ENCODE measurements at places on chromosomes 2 and 18. TPM values are rescaled to one million over a fixed set of nuclear protein-coding genes. Genes with fewer than 3 reads are reported as not detected.

CMPK2 gene
- total RNA-seq = 0.43 TPM

CFAP221 gene
- not detected for total RNA-seq

RESP18 gene
- total RNA-seq = not detected

STK36 gene
- total RNA-seq = 15.4 TPM

RTP5 gene
- not detected for total RNA-seq

BCL11A gene
- 0.14 TPM for total RNA-seq

NEMP2 gene
- total RNA-seq = 6.0 TPM

TMEM17 gene
- 1.8 TPM for total RNA-seq

TGFA gene
- 0.28 TPM for total RNA-seq

EIF2B4 gene
- total RNA-seq = 33.3 TPM

ABCB11 gene
- not detected for total RNA-seq

ADRA2B gene
- total RNA-seq = 0.09 TPM

ST6GAL2 gene
- total RNA-seq = under 0.01 TPM

TUBA3E gene
- total RNA-seq = not detected

MYL1 gene
- not detected for total RNA-seq

GREB1L gene
- total RNA-seq = not detected

SERPINB7 gene
- total RNA-seq = 1.4 TPM

TUBA4B gene
- not detected for total RNA-seq

CLIP4 gene
- 94.0 TPM for total RNA-seq

PRSS56 gene
- total RNA-seq = not detected

PAX3 gene
- total RNA-seq = not detected

WDR75 gene
- total RNA-seq = 44.8 TPM

NRP2 gene
- total RNA-seq = 155 TPM

CHPF gene
- total RNA-seq = 134 TPM

FAM228A gene
- total RNA-seq = 0.18 TPM

CCDC148 gene
- 0.28 TPM for total RNA-seq

TMEFF2 gene
- total RNA-seq = 3.0 TPM

CRYGC gene
- not detected for total RNA-seq

EMILIN1 gene
- 242 TPM for total RNA-seq

KCNK3 gene
- total RNA-seq = 0.28 TPM

KRCC1 gene
- total RNA-seq = 27.5 TPM
